ENCODE measurements at places on chromosomes 1 and 21.

- DNase-seq = no peak
Observed at GRCh38 chr1:99131546-99131945, 126.9 kb upstream of the PLPPR5 start.

DNA sequence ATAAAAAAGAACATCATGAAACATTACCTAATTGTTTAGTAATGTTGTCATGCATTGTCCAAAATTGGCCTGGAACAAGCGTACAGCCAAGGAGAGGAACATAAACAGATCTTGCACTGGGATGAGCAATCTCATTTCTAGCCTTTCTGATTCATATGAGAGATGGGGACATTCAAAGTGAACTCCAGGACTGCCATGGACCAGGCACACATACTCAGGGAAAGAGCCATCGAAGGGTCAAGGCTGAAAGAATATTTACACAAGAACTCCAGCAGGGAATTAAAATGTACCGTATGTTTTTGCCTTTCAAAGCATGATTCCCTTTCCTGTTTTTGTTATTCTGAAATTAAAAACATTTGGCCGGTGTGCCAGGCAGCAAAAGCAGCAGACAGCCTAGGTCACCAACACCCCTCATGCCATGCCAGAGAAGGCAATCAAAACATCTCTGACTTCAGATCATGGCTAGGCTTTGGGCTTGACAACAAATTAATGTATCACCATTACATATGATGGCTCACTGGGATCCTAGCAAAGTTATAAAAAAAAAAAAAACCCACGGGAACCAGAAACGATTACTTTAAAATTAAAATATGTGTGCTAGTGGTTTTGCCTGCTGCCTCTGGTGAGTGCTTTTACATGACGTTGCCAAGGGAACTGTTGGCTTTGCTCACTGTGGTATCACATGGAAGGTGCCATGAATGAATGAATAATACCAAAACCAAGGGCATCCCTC is 159.8 kb downstream of the TGFBR3 start:
- no peak for DNase-seq

- no peak for DNase-seq
Observed at GRCh38 chr1:160925652-160926244, 28.9 kb downstream of the ITLN2 start.

DNA sequence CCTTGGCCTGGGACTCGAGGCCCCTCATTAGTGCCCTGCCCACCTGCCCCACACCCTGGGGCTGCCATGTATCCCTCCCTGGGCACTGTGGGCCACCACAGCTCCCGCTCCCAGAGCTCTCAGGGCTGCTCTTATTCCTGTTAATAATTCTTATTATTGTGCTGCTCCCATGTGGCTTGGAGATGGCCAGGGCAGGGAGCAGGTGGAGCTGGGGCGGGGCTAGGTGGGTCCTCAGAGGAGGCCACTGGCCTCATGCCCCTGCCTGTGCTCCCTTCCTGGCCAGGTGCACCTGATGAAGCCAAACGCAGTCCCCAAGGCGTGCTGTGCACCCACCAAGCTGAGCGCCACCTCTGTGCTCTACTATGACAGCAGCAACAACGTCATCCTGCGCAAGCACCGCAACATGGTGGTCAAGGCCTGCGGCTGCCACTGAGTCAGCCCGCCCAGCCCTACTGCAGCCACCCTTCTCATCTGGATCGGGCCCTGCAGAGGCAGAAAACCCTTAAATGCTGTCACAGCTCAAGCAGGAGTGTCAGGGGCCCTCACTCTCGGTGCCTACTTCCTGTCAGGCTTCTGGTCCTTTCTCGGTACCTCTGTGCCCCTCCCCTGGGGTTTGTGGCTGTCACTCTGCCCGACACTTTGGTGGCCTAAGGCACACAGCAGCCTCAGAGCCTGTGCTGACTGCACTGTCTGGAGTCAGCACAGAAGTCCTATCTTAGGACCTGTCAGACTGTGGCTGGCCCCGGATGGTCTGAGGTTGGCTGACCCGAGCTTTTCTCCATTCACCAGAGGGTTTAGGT is 34.1 kb downstream of the BMP8A start:
- no peak for DNase-seq

DNA sequence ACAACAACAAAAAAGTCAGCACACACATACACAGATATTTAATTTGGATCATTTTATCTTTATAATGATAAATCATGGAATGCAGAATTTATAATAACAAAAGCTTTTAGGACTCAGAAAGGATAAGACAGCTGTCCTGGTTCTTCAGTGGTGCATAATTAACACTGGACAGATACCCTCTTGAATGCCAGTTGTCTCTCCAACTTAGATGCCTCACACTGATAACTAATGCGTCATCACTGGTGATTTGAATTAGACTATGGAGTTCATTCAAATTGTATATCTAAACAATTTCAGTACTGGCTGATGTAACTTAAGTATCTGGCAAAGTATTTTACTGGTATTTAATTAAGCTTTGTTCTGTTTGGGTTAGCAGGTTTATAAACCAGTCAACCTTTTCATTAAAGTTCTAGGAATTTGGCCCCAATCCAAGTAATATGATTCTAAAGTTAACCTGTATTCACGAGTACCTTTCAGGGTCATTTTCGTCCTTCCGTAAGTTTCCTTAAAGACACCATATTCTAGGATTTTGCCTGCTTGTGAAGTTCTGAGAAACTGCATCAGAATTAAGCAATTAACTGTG is 1199.5 kb upstream of the TMPRSS15 start:
- no peak for DNase-seq

Data from effector CD4-positive, alpha-beta T cell (primary cell).